ENCODE measurements at places on chromosomes 11 and 22.

GRCh38 chr11:117855912-117856651 is 20.4 kb downstream of the FXYD6 start:
- DNase-seq, result no peak

- no peak for DNase-seq
Measured at GRCh38 chr11:93477684-93478234, 65.4 kb downstream of the SMCO4 start.

- DNase-seq, result no peak
Measured at GRCh38 chr11:7548659-7549274, 35.0 kb downstream of the PPFIBP2 start.

DNA sequence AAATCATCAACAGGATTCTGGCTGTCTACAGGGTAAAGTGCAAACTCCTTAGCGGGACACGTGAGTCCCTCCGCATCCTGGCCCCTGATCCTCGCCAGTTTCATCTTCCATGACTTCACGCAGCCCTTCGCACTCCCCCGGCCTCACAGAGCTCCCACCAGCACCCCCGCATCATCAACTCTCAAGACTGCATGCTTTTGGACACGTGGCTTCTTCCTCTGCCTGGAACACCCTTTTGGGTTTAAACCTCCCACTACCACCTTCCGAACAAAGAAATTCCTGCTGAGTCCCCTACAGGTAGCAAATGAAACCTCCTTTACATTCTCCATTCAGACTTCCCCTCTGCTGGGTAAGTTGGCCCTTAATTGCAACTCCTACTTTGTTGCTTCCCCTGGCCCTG is 12.6 kb upstream of the EIF3M start:
- no peak for DNase-seq

GRCh38 chr11:94217705-94218104 is 86.7 kb upstream of the IZUMO1R start:
- DNase-seq, result no peak

- DNase-seq, result peak; percentile 58
Measured at GRCh38 chr11:15650105-15650938, 535.6 kb downstream of the INSC start.

GRCh38 chr22:29813563-29813962 is 24.5 kb downstream of the ASCC2 start:
- DNase-seq, result no peak

DNA sequence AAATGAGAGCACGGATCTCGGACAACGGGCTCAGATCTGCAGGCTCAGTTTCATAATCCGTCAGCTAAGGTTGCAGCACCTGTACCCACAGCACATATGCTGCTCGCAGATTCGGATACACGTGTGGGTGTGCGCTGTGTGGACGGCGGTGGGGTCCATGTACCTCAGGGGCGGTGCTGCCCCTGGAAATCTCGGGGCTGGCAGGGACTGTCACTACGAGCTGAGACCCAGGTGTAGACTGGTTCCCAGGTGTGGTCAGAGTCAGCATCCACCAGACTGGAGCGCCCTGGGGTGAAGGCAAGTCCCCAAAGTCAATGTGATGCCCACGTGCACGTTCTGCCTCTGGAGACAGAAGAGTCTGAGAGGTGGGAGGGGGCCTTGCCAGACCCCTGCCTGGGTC is 989.3 kb downstream of the BRD1 start:
- DNase-seq, result no peak

GRCh38 chr11:61280883-61281580 is 14.1 kb downstream of the VWCE start:
- no peak for DNase-seq

DNA sequence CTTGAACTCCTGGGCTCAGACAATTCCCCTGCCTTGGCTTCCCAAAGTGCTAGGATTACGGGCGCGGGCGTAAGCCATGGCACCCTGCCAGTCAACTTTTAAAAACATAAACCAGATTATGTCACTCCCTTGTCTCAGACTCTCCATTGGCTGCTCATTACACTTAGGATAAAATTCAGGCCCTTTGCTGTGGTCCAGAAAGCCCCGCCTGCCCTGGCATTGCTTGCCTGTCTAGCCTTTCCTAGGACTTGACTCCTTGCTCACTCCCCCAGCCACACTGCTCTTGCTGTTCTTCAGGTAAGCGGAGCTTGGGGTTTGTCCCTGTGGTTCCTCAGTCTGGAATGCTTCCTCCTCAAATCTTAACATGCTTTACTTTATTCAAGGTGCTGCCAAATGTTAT is 30.5 kb downstream of the DIXDC1 start:
- no peak for DNase-seq

GRCh38 chr22:17501679-17502285 is 61.5 kb upstream of the SLC25A18 start:
- no peak for DNase-seq

- DNase-seq, result no peak
Measured at GRCh38 chr11:34464591-34465051, 25.9 kb downstream of the CAT start.

GRCh38 chr22:23072077-23072910 is 2.0 kb downstream of the GNAZ start:
- no peak for DNase-seq

DNA sequence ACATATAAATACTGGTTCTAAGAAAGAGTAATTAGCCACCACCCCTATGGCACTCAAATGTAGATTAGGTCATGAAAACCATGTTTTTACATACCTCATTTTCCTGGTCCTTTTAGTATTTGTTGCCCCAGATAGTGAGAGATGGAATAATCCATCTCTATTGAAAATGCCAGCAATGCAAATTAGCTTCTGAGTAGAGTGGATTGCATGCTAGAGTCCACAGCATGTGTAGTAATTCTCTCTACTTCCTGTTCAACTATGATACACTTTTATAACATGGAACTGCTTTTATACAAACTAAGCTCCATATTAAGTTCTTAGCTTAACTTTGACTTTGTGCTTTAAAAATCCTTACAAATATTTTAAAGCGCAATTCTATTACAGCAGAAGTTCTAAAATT is 73.2 kb downstream of the TRPC6 start:
- DNase-seq, result no peak

GRCh38 chr11:59611570-59612565 is 3.7 kb downstream of the OSBP start:
- DNase-seq, result no peak

DNA sequence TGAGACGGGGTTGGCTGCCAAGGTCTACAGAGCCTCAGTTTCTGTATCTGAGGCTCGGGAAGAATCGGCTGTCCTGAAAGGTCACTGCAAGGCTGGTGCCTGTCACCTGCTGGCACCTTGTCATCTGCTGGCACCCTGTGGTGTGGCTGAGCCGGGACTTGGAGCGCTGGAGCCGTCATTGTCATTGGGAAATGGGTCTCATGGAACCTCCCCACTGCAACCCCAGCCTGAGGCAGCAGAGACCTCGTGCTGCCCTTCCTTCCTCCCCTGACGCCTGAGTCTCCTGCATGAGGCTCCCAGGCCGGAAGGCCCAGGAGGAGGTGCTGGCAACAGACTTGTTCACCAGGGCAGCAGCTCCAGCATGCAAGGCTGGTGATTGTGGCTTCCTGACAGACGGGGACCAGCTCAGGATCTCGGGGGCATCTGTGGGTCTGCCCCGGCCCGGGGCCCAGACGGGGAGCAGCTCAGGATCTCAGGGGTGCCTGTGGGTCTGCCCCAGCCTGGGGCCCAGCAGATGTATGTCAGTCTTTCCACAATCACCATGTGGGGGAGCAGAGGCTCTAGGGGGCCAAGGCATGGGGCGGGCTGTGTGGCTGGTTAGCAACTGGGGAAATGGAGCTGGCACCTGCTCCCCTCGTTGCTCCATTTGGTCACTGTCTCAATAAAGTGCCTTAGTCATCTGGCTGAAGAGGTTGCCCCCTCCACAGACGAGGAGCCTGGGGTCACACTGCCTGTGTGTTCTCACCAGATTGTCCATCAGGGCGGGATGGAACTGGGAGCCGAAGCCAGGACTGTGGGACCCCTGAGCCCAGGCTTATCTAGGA is 668.7 kb downstream of the BRD1 start:
- no peak for DNase-seq

- no peak for DNase-seq
Measured at GRCh38 chr11:132785878-132786277, 746.4 kb downstream of the OPCML start.

- DNase-seq, result peak; percentile 47
Measured at GRCh38 chr11:32809313-32809712, 14.9 kb upstream of the CCDC73 start.

DNA sequence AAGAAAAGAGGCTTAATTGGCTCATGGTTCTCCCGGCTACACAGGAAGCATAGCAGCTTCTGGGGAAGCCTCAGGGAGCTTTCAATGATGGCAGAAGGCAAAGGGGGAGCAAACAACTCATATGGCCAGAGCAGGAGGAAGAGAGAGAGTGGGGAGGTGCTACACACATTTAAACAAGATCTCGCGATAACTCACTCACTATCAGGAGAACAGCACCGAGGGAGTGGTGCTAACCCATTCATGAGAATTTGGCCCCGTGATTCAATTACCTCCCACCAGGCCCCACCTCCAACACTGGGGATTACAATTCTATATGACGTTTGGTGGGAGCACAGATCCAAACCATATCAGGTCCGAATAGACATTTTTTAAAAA is 41.7 kb upstream of the APLNR start:
- DNase-seq, result no peak

- DNase-seq, result no peak
Measured at GRCh38 chr11:13297917-13298356, 20.3 kb downstream of the BMAL1 start.

- DNase-seq, result no peak
Measured at GRCh38 chr11:38043060-38043459, 1445.0 kb upstream of the RAG2 start.

GRCh38 chr11:107018219-107018901 is at the start of gene GUCY1A2:
GUCY1A2 (minus strand) TSS chr11:107018476; CDS start chr11:107018055, 421 bp downstream.
- DNase-seq, result no peak

GRCh38 chr22:49993649-49994360 is 18.8 kb downstream of the IL17REL start:
- no peak for DNase-seq

- DNase-seq, result no peak
Measured at GRCh38 chr11:104645261-104646222, 252.7 kb downstream of the CASP12 start.

- no peak for DNase-seq
Measured at GRCh38 chr11:64384028-64384737, 25.2 kb downstream of the RPS6KA4 start.

GRCh38 chr11:125346179-125346530 is 149.9 kb downstream of the FEZ1 start:
- no peak for DNase-seq

- no peak for DNase-seq
Measured at GRCh38 chr11:65592858-65593517, 2.6 kb downstream of the KCNK7 start.

DNA sequence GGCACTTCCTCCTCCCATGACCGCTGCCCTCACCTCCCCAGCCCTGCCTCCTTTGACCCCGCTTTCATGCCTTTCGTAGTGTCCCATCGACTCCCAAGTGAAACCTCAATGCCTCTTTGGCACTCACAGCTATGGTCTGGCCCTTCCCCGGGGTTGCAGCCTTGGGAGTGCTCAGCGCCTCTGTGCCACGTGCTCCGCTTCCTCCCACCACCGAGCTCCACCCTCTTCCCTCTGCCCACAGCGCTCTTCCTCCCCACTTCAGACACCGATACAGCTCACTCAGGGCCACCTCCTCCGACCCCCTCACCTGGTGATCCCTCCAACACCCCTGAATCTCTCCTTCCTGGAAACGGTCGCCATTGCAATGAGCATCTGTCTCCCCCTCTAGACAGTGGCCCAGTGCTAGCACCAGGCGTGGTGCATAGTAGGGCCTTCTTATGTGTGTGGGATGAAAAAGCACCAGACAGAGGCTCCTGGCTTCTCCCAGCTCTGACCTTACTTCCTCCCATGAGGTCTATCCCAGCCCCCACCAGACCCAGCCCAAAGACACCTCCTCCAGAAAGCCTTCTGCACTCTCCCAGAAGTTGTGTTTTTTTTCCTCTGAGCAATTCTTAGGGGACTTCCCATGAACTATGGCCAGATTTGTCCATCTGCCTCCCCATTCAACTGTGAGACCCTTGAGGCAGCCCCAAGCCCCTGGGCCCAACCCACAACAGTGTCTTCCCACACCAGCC is 16.4 kb upstream of the SCGB1A1 start:
- DNase-seq, result peak; percentile 24

DNA sequence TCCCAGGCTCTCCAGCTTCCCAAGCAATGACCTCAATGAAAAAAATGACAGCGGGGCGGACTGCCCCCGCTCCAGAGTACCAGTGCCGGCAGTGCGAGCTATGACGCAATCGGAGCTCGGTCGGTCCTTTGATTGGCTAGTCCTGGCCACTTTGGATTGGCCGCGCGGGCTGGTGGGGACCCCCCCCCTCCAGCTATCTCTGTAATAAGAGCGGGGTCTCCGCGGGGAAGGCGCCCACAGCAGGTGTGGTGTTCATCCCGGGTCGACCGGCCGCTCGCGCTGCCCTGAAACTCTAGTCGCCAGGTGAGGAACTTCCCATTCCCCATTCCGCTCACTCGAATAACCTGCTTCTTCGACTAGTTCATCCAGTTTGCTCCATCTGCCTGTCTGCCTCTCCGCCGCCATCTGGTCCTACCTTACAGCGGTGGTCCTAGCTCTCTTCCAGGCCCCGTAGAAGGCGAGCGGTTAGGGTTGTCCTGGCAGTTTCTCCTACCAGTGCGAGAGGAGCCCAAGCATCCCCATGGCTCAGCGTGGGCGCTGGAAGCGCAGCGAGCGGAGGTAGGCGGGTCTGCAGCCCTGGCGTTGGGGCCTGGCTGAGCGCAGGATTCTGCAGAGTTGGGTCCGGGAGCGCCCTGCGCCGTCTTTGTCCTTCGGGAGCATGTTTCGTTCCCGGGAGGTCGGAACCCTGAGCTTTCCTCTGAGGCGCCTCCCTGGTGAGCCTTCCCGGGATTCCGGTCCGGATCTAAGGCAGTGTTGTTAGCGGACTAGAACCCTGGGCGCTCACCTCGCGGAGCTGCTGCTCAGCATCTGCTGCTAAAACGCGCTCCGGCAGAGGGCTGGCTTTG is at the start of gene CALCB:
CALCB (plus strand) TSS at position 233 of the 845 bp plus-strand sequence. CDS start 1,126 bp downstream, outside the sequence.
- peak; percentile 17 for DNase-seq

DNA sequence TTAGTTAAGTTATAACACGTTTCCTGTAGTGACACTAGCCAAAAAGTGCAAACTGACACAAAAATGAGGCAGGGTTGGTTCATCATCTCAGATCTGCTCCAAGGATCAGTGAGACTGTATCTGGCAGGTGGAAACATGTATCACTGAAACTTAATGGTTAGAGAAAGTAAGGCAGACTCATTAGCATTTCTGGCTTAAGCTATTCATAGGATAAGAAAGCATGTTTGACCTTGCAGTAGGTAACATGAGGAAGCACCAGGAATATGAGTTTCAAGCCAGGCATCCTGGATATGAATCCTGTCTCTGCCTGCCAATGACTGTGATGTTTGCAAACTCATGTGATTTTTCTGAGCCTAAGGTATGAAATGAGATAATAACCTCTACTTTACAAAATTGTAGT is 732.1 kb downstream of the NELL1 start:
- DNase-seq, result no peak

GRCh38 chr11:110349138-110349996 is 53.0 kb upstream of the RDX start:
- peak; percentile 71 for DNase-seq

- no peak for DNase-seq
Measured at GRCh38 chr11:88164320-88164719, 10.9 kb downstream of the RAB38 start.

DNA sequence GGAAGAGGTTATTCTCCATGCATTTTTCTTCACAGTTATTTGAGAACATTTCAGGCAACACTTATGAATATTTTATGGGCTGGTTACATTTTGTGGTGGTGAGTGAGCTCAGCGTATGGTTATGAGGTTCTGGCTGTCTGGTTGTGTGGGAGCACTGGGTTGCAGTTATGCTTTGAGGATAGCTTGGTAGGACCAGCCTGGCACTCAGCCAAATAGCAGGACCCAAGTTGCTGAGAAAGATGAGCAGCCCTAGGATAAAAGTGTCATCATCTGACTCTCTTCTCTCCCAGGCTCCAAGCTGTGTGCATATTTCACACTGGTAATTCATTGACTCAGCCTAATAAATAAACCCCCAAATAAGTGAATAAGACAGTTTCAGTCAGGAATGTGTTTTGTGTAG is 8.1 kb upstream of the SRSF8 start:
- no peak for DNase-seq

Measured in stimulated activated CD4-positive, alpha-beta T cell treated with anti-CD3 and anti-CD28 coated beads, TNF-alpha, amount 100 ng/mL, for 48 hours (primary cell).